Fibroblast of mammary gland (primary cell): ENCODE measurements at places on chromosomes 5 and 9.

DNA sequence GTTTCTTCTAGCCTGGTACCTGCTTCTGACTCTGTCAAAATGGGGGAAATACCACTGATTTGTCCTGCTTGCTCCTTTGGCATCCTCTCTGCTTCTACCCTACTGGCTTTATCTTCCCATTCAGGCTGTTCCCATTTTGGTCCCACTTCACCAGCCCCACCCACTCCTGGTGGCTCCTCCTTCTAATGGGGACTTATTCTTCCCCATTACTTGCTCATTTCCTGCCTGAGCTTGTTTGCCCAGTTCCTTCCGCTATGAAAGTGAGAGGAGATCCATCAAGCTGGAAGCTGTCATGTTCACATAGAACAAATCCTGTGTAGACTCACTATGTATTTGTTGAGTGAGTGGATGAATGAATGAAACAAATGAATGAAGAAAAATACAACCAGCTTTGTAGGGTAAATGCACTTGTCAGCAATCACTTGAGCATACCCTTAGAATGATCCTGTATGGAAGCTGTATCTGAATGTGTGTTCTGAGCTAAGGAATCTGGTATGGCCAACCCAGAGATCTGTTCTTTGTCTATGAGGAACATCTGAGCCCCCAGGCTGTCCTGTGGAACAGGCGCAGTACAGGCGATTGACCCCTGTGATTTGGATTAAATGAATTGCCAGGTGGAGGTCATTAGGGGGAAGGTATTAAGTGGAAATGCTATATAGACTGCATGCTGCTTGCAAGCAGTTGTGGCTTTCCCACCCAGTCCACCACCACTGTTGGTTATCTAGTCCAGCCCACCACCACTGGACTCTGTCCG, 89.5 kb downstream of the APBA1 start:
- peak; percentile 17 for DNase-seq

DNA sequence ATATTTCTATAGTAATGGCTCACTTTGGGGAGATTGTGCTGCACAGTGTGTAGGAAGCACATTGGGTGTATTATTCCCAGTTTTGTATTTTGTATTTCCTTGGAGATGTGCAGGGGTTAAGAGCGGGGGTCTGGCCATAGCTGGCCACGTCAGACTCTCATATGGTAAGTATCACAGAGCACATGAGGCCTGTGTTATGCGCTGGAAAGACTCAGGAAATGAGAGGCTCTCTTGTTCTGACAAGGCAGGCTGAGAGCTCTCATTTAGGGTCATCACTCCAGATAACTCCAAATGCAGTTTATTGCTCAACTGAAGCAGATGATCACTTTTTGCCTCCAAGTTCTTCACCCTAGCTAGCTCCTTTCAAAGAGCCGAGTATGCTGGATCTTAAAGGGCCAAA, 205.7 kb downstream of the NTRK2 start:
- DNase-seq: no peak

GRCh38 chr9:113222482-113222841, 1.1 kb downstream of the SLC31A1 start:
- DNase-seq: peak; percentile 40

DNA sequence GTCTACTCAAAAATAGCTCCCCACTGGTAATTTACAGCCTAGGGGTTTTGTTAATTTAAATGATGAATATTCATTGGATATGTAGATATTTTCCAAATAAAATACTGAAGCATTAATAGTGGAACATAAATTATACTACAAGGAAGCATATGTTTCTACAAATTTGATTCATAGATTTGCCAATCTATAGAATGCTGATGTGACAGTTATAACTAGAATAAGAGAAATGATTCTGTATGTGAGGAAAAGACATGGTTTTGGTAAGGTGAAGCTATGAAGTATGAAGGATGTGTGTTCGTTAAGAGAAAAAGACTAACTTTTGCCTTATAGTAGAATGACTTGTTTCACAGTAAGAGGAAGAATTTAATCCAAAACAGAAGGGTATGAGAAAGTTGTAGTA, 61.3 kb downstream of the IARS1 start:
- no peak for DNase-seq

DNA sequence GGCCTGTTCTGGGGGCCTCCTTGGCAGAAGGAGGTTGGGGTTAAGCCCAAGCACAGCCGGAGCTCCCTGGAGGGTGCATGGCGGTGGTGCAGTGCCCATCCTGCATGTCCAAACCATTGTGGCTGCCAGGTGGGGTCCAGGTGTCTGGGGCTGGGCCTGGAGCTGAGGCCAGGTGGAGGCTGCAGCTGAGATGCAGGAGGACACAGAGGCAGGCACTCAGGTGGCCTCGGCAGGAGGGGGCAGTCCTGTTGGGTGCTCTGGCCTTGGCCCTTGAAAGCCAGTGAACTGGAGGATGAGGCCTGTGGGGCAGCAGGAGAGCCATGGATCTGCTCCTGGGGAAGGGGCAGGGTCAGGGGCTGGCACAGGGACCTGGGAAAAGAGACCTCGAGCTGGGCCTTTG, 195.3 kb downstream of the OLFM1 start:
- no peak for DNase-seq

- peak; percentile 44 for DNase-seq
Measured at GRCh38 chr5:7852542-7852941, 1.6 kb upstream of the CFAP90 start.

DNA sequence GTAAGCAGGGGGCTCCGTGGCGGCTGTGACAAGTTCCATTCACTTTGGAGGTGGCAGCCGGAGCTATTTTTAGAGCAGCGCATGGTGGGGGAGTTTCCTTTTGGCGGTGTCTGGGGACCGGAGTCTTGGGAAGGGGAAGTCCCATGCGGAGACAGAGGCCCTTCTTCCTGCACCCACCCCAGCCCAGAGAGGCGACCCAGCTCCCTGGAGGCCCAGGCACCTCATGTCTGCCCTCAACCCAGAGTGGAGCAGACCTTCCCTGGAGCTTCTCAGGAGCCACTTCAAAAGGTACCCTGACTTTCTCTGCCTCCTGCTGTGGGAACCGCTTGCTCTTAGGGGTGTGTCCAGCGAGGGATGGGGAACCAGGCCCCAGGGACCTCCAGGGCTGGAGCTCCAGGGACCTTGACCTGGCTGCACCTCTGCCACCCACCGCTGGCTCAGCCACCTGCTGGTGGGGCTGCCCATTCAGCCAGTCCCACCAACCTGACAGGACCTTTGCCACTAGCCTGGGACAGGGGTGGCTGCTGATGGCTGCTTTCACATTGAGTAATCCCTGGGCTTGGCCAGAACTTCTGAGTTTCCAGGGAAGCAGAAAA, 34.1 kb downstream of the NEK6 start:
- no peak for DNase-seq

GRCh38 chr5:176671890-176672747, 24.8 kb downstream of the TSPAN17 start:
- no peak for DNase-seq

- no peak for DNase-seq
Measured at GRCh38 chr9:3698076-3698475, 172.3 kb upstream of the RFX3 start.

DNA sequence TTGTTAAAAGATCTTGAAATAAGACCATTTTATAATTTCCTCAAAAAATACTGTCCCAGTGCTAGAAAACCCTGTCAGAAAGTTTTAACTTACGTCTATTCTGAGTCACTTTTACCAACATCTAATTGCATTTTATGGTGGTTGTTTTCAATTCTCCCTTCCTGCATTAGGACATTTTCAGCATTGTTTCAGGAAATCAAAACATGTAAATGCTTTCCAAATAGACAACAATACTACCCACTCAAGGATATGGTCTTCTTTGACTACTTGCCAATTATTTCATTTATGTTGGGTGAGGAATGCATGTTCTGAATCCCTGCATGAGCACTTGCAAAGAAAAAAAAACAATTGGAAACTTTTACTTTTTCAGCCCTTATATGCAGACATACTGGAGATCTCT, 284.6 kb upstream of the PDE4D start:
- no peak for DNase-seq

GRCh38 chr5:144958002-144958401, 787.3 kb downstream of the KCTD16 start:
- no peak for DNase-seq

- DNase-seq: peak; percentile 32
Measured at GRCh38 chr9:84054341-84055010, 73.9 kb downstream of the RMI1 start.

DNA sequence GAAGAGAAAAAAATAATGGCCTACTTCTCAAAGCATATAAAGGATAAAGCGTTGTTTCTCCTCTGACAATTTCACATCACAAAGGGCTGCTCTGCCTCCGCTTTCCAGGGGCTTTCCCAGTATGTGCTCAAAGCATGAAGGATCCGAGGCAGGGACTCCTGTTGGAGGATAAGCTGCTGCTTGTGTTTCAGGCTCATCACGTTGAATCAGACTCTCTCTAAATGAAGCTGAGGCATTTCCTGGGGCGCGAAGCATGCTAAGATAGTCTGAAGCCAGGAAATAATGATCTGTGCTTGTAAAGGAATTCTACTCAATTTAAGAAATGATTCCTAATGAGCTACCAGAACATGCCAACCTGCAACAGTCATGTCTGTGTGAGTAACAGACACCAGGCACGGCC, 97.5 kb downstream of the MARCHF11 start:
- no peak for DNase-seq

- DNase-seq: no peak
Measured at GRCh38 chr9:118367383-118367782, 663.2 kb downstream of the TLR4 start.

DNA sequence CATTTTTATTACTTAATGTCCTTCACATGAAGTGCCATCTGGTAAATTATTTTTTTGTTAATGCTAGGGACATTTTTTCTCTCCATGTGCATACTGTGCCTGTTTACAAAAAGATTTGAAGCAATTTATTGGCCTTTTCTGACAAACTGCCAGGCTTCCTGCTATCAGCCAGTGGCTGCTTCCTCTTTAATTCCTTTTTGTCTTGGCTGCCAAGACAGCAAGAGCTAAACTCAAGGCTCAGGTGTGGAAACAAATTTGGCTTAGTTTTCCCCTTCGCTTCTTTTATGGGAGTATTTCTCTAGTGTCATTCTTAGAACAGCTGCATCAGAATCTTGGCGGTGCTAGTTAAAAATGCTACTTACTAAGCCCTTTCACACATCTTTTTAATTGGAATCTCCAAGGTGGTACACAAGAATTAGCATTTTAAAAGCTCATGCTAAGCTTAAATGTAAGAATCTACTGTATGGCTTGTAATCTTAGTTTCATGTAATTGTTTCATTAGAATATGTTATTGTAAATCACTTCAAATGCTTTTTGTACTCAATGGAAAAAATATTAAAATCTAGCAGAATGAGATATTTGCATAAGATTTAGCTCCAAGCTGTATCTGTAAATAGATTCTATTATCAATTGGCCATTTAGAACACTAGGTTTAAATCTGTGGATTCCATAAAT, 134.2 kb upstream of the RASGRF2 start:
- no peak for DNase-seq

DNA sequence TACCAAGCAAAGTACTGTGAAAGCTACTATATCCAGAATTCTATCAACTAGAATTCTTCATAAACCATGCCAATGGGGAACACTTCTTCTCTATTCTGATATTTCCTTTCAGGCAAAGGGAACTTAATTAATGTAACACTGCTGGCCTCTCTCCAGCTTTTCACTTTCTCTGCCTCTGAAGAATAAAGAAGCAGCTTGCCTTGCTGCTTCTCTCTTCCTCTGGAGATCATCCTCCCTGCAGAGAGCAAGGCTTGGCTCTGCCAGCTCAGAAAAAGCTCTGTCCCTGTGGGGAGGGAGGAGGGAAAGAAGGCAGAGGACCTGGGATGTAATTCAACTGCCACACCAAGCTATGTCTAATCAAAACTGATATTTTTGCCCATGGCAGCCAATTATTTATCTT, 6.5 kb downstream of the CTNND2 start:
- DNase-seq: no peak

- DNase-seq: no peak
Measured at GRCh38 chr5:146906803-146907202, 28.2 kb upstream of the PPP2R2B start.

- peak; percentile 40 for DNase-seq
Measured at GRCh38 chr9:123326662-123327093, 29.3 kb upstream of the CRB2 start.

- DNase-seq: peak; percentile 93
Measured at GRCh38 chr9:121073038-121073437, 1.7 kb upstream of the CNTRL start.

DNA sequence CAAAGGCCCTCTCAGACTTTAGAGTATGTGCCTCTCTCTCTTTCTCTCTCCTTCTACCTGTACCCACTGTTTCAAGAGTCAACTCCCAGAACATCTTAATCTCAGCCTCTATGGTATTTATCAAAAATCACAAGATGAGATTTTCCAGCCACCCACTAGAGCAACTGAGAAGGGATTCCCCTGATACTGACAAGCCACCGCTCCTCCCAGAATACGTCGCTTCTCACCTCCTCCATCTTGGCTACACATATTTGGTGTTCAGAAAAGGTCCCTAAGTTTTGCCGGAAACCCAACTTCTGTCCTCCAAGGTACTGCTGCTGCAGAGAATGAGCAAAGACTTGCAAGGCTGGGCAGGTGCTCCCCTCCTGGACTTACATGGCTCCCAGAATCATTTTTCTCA, 6.1 kb downstream of the GARIN3 start:
- no peak for DNase-seq

- DNase-seq: no peak
Measured at GRCh38 chr9:95030344-95030743, 287.2 kb downstream of the FANCC start.
